ENCODE measurements at places on chromosomes 2 and 18. TPM values are rescaled to one million over a fixed set of nuclear protein-coding genes. Genes with fewer than 3 reads are reported as not detected.

- no peak for DNase-seq
Measured at GRCh38 chr18:32362484-32362883, 108.2 kb downstream of the GAREM1 start.

Gene ADD2
- 8.5 TPM for total RNA-seq

DNA sequence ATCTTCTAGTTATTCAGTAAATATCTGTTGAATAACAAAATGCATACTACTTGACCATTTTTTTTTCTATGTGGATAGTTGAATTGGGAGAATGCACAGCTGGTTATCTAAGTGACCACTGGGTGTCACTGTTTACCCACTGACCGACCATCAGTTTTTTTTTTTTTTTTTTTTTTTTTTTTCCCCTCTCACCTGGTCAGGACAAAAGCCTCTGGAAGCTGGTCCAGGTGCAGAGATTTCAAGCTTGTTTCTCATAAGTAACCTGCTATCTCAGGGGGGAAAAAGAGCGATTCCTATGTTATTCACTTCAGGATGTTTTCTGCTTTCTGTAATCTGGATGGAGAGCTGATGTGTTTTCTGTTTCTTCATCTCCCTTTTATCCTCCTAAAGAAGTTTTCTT, 256.0 kb downstream of the DCDC2C start:
- DNase-seq = peak; percentile 8

Gene GLI2
- total RNA-seq = 11.4 TPM

- DNase-seq = no peak
Measured at GRCh38 chr18:78773303-78773755, 206.3 kb upstream of the SALL3 start.

Gene METTL21A
- total RNA-seq = 12.3 TPM

DNA sequence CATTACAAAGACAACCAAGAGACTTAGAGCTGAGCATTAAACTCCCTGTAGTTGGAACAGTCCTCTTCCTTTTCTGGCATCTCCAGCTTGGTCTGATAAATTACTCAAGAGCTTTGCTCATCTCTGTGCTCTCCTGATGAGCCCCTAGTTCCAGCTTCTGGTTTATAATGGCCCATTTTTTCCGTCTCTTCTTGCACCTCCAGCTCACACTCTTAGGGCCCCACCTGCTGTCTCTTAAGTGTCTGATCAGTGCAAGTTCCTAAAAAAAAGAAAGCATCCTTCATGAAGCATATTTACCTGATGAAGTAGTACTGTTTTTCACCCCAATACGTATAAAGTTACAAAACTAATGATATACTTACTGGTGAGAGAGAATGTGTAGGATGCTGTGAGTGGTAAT, 822.9 kb downstream of the RNF144A start:
- no peak for DNase-seq

GRCh38 chr18:68766433-68766832, 31.4 kb upstream of the CCDC102B start:
- no peak for DNase-seq

DNA sequence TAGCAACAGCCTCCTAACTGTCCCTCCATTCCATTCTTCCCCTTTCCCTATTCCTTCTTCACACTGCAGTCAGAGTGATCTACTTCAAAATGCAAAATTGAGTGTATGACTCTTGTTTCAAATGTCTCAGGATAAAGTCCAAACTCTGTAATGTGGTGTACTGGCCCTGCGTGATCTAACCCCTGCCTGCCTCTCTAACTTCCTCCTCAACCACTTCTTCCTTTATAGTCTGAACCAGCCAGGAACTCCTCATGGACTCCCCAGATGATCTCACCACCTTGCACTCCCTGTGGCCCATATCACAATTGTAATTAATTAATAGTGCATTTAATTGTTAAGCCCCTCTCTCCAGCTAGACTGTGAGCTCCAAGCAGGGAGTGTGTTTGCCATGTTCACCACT, 3.1 kb upstream of the B3GNT2 start:
- DNase-seq = no peak

DNA sequence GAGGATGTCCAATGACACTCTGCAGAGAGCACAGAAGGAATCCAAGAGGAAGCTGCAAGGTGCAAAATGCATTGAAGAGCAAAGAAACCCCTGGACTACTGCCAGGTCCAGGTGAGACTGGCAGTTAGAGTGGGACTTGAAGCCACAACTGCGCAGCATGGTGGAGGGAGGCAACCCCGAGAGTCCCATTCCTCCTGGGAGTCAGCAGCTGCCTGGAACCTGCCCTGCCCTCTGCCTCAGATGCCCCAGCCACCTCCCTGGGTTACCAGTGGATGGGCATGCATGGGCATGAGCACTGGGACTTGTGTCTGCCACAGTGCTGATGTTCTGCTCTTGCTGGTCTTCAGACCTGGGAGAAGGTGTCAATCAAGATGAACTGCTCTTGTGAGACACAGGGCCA, 43.2 kb downstream of the ANKMY1 start:
- no peak for DNase-seq

DNA sequence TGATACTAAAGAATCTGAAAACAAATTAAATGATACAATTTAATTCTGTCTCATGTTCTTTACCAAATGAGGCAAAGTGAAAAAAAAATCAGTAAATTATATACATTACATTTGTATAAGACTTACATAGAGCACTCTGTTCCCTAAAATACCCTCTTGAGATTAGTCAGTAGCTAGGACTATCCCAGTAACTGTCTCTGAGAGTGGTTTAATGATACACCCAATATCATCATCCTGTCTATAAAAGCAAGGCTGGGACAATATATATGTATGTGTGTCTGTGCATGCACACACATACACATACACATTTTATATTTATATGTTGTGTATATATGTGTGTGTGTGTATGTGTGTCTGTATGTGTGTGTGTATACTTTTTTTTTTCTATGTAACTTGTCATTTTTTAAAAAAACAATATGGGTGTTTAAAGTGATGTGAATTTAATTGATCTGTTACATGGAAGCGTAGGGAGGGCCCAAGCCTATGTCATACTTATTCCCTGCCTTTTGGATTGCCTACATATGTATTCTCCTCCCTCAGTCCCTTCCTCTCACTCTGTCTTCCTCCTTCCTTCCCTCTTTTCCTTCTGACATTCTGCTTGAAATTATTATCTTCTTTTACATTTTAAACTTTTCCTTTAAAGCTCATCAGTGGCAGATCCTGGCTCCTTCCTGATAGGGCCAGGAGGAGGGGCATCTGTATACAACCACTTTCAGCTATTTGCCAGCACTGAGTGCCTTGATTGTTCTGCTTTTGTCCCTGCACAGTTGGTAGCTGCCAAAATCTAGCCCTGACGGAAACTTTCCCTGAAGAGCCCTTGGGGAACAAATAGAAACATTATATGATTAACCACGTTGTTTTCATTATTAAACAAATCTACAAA, 6.8 kb downstream of the ASXL3 start:
- no peak for DNase-seq

GRCh38 chr2:56204556-56204955, 20.8 kb downstream of the CCDC85A start:
- no peak for DNase-seq

- no peak for DNase-seq
Measured at GRCh38 chr2:71700658-71701397, 247.5 kb downstream of the DYSF start.

DNA sequence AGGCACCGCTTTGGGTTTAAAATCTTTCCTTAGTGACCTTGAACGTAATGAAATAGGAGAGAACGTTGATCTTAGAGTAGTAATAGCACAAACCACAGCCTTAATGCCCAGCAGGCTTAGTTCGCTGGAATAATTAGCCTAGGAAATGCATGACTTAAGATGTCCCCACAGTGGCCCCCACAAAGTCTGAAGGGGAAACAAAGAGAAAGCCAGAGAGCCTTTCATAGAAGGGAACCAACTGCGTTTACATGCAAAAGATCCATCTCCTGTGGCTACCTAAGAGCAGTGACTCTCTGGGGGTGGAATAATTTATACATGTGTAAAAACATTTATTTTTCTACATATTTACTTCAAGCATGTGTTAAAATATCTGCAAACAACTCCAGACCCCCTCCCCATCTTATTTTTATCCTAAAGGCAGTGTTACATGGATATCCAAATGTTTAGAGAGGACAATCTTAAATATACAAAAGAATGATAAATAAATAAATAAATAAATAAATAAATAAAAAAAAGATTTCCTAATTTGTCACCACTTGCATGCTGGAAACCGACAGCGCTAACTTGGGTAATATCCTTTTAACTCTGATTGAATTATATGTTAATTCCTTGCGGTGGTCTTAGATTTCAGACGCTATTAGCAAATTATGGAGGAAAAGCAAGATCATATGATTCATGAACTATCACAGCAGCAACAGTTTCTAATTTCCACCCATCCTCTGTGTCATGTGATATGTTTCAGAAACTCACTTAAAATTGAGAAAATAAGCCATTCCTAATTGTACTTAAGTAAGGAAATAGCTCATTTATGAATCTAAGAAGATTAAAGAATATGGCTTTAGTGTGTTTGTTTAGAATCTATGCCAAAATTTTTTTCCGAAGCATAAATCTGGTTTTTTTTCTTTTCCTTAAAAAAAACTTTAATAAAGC, 23.4 kb upstream of the CYP1B1 start:
- no peak for DNase-seq

Gene SLC5A7
- total RNA-seq = 0.10 TPM

DNA sequence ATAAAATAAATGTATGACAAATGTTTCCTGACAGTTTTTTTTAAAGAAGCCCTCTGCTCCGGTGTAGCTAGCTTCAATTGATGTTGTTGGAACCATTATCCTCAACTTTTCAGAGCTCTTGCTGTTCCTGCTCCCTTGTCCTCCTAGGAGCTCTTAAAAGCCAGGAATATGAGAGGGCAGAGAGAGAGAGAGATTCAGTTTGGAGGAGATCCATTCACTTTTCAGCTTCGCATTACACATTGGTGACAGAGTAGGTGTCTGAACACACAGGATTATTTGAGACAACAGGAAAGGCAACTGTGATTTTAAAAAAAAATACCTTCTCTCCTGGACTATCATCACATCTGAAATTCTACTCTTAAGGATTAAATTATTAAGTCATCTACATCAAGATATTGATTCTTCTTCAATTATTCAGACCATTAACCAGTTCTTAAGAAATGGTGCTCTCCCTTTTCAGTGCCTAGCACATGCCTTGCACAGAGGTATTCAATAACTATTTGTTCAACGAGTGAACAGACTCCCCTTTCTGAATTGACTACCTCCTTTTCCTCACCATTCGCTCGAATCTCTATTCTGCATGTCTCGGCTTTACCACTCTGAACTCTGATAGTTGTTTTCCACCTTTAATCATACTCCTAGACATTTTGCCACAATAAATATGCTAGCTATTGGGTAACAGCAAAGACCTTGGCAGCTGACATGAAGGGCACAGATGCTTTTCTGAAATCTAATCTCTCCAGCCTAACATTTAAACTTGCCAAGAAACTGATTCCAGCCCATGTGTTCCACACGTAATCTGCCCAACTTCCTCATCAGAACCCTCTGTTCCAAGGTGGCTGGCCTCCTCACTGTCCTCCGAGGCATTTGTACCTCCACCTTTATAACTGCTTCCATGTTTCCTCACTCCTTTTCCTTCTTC, 28.6 kb upstream of the SLC35F5 start:
- no peak for DNase-seq

- DNase-seq = no peak
Measured at GRCh38 chr2:119367472-119368099, 809 bp downstream of the DBI start.

Gene APCDD1
- 125 TPM for total RNA-seq

Gene LINC00305
- total RNA-seq = not detected

GRCh38 chr18:60347526-60348045, 25.0 kb downstream of the MC4R start:
- no peak for DNase-seq

DNA sequence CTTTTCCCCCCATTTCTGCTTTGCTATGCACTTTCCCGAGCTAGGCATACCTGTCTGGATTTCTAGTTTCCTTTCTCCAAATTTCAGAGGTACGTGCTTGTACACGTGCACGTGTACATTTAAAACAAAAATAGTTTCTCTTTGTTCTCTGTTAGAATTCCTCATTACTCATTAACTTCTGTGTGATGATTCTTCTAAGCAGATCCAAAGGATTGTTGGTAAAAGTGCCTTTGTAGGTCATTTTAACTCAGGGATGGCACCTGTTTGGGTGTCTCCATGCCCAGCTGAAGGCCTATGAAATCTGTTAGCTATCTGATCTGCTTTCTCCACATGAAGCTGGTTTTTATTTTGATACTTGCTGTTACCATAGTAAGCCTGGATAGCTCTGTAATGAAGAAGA, 264.3 kb downstream of the LPIN1 start:
- no peak for DNase-seq

DNA sequence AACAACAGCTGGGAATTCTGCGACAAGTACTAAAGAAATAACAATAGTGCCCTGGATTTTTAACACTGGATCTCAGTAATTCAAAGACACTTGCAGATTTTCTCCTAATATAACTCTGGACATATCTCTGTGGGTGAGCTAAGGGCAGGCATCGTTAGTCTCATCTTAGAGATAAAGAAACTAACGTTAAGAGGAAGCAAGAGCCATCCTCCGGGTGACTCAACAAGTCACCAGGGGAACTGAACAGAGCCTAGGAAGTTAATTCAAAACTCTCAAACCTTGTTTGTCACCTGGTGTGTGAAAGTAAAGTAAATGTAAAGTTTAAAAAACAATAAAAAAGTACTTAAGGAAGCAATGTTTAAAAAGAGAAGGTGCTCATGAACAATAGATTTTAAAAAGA, 41.6 kb upstream of the NRP2 start:
- no peak for DNase-seq

DNA sequence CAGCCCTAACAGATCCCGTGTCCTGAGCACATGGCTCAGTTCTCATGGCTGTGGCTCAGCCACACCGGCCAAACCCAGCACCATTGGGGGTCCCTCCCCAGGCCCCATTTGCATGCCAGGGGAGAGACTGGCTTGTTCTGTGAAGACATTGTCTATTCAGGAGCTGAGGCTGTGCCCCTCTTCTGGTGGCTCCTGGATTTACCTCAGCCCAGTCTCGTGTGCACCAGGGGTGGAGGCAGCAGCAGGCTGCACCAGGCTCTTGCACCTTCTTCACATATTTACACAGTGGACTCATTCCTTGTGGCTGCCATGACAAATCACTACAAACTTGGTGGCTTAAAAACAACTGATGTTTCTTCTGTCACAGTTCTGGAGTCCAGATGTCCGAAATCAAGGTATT, 92.4 kb upstream of the ITGA6 start:
- DNase-seq = no peak

DNA sequence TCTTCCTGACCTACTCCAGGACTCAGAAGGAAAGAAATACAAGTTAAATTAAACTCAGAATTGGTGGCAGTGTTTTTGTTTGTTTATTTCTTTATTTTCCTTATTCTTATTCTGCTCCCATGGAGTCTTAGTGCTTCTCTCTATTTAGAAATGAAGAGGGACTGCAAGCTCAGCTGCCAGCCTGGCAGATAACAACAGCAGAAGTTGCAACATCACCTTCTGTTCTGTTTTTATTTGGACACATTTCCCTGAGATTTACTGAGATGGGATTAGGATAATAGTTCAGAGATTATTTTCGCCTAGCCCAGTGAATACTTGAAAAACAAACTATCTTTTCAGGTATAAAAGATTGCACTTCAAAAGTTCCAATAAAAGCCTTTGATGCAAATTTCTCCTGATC, 70.4 kb upstream of the DTNA start:
- DNase-seq = no peak

Gene NTSR2
- 0.10 TPM for total RNA-seq

Gene ELOA2
- total RNA-seq = not detected

Gene LTBP1
- total RNA-seq = 111 TPM

Gene IL1A
- total RNA-seq = 0.20 TPM

Measured in skin of body (tissue), 3 donors.